ENCODE measurements at places on chromosomes 4 and X.

DNA sequence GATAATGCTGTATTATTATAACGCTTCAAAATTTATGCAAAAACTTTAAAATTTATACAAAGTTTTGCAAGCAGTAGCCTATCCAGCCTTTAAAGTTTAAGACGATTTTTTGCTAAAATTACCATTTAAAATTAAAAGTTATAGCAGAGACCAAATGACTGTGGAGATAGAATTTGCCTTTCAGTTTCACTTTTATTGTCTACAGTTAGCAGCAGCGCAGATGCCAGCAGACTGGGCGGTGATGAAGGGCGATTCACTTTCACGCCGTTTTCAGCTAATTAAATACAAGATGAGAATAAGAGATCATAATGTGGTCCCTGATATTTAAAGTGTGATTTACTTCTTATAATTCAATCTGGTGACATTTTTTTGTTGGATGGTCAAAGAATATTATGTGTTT, 1381.5 kb upstream of the ADGRL3 start:
- DNase-seq: peak; percentile 60

DNA sequence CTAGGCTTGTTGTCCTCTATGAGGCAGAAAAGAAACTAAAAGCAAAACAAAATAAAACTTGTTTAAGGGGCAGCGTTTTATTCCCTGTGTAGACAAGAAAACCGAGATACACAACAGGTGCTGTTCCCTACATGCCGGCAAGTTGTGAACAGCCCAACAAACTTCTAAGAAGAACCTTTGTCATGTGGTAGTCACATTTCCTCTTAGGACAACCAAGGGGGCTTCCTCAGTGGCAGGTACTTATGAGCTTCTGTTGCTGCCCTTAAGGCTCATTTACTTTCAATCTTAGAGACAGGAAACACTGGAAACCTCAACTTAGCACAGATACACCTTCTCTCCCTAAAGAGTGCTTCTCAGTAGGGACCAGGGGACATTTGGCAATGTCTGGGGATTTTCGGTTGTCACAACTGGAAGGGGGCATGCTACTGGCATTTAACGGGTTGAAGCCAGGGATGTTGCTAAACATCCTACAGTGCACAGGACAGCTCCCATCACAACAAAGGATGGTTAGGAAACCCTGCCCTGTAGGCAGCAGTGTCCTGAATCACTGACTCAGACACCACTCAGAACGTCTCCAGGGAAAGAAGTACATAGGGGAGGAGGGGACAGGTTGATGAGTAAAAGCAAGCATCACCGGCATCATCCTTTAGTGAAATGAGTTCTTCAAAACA, 111.0 kb downstream of the ASB9 start:
- no peak for DNase-seq

GRCh38 chr4:56973336-56973735, 4.1 kb downstream of the NOA1 start:
- DNase-seq: no peak

DNA sequence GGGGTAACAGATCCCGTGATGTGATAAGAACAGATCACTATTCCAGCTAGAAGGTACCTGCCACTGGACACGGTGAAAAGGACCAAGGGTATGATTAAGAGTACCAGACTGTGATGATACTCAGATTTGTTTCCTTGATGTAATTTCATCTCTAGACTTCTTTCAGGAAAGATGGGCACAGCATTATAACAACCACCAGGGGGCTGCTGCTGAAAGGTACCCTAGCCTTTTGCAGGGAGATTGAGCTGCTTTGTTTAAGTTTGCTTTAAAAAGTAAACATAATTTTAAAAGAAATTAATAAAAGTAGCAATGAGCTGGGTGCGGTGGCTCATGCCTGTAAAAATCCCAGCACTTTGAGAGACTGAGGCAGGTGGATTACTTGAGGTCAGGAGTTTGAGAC, 145.4 kb downstream of the EMCN start:
- DNase-seq: no peak

GRCh38 chr4:184382189-184382846, 92.0 kb downstream of the IRF2 start:
- DNase-seq: no peak

DNA sequence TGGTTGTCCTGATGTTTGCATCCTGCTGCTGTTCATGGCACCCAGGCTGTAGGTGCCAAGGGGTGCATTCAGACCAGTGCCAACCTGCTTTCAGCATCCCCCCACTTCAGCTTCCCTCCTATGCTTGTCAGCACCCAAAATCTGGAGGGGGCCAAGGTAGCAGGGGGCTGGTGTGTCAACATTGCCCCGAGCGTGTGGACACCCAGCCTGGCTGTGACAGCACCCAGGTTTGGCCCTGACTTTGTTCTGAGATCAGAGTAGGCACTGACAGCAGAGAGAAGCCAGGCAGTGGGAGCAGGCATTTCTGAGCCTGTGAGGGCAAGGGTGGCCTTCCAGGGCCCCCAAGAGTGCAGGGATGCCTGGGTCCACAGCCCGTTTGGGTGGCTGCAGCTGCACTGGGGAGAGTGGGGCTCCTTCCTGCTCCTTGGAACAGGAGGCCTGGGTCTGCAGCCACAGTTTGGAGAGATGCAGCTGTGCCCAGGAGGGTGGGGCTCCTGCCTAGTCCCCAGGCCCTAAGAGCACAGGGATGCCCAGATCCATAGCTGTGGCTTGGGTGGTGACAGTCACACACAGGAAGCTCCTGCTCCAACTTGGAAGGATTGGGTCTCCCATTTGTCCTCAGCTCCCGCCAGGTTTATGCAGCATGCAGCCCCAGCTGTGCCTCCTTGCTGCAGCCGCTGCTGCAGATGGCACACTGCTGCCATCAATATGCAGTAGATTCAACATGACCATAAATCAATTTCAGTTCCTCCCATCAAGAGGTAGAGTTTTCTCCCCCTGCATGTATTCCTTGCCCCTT, 12.3 kb upstream of the PPM1K start:
- no peak for DNase-seq

DNA sequence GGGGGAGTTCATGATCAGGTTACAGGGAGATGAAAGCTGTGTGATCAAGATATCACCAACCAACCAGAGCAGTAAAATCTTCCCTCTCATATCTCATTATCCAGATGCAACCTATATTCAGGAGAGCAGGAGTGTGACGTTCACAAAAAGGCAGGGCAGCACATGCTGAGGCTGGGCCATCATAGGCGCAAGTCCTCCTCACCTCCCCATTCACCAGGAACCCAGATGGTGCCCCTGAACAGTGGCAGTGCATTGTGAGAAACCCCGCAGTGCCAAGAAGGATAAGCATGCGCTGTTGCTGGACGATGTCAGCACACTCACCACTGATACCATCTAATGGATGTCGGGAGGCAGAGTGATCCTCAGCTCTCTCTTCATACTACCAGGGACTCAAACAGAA, 170.9 kb downstream of the COL25A1 start:
- no peak for DNase-seq

DNA sequence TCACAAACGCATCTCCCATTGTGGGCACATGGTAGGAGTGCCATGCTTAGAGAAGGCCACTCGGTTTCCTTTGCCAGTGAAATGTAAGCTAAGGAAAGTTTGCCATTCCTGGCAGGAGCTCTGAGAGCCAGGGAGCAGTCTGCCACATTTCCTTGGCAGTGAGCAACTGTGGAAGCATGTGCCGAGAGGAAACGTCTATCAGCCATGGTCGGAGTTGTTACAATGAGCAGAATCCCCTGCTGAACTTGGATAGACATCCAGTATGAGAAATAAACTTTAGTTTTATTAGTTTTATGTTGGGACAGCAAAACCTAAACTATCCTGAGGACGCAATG, 51.1 kb downstream of the ENOPH1 start:
- DNase-seq: no peak

GRCh38 chr4:122635205-122635604, 14.3 kb upstream of the IL21 start:
- DNase-seq: no peak

GRCh38 chrX:51507551-51507950, 11.2 kb upstream of the NUDT11 start:
- no peak for DNase-seq

DNA sequence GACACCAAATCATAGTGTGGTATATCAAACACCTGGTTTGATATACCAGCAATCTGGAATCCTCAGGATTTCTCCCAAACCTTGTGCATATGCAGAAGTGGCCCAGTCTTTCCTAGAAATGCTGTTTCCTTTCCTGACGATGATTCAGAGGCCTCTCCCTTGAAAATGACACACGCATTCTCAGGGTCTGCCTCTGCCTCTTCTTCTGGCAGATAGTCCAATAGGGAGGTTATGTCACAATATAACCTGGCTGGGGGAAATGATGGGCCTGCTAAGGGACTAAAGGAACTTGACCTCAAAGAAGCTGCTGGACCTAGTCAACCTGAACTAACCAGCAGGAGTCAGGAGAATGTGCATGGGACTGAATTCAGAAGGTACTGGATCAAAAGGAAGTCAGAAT, 435.2 kb downstream of the IDS start:
- DNase-seq: no peak

DNA sequence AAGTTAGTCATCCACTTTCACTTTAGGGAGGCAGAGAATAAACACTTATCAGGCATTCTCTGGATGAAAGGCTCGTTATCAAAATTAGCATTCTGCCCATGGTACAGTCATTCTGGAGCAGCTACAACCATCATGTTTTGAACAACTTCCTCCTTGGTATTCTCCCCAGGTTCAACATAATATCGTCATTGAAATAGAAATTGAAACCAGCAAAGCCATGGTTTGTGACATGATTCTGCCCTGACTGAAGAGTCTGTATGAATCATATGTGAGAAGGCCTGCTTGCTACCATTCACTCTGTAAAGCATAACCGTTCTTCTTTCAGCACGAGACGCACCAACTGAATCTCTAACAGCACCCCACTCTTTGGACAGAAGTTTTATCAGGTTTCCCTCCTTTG, 127.5 kb upstream of the RADX start:
- DNase-seq: no peak

DNA sequence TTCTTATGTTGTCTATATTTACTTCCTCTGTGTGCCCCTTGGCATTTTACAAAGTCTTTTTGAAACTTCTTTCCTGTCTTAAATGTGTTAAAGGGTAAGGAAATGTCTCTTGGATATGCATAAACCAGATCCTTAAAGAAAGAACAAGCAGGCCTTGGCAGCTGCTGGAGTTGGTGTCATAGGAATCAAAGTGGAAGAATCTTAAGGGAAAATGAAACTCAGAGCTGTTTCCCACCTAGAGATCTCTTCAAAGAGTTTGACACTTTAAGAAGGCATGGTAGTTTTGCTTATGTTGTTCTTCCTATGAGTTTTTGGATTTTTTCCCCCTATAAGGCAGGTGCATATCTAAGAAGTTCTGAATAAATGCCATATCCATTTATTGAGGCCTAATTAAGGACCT, 37.0 kb upstream of the CWH43 start:
- no peak for DNase-seq

DNA sequence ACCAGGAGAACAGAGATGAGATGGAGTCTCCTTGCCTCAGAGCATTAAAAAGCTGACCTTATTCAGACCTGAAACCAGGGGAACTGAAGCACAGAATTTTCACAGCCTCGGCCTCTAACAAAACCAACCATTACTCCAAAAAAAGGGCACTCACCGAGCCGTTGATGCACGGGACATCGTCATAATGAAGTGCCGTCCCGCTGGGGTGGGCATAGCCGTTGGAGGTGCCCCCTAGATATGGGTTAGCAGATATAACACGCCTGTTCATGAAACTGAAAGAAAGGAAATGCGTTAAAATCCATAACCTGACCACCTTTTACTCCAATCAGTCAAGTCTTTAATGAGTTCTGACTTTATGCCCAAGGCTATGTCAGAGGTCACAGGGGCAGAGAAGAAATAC, 153.6 kb downstream of the AFAP1 start:
- no peak for DNase-seq

GRCh38 chrX:119087121-119087520, 14.3 kb downstream of the CT47C1 start:
- no peak for DNase-seq

- no peak for DNase-seq
Measured at GRCh38 chr4:173573286-173573685, 43.3 kb upstream of the HAND2 start.

- peak; percentile 11 for DNase-seq
Measured at GRCh38 chrX:70030301-70030767, 19.4 kb downstream of the AWAT2 start.

- DNase-seq: no peak
Measured at GRCh38 chr4:118825799-118826198, 10.1 kb downstream of the SEC24D start.

DNA sequence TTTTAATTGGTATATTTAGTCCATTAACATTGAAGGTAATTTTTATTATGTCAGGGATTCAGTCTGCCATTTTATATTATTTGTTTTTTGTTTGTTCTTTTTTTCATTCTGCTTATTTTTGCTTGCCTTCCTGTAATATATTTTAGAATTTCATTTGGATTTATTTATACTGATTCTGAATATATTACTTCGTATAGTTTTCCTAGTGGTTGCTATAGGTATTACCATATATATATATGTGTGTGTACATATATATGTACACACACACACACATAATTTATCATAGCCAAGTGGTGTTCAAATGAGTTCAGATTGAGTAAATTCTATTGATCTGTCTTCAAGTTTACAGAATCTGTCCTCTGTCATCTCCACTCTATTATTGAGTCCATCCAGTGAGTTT, 11.2 kb downstream of the CITED1 start:
- DNase-seq: no peak

DNA sequence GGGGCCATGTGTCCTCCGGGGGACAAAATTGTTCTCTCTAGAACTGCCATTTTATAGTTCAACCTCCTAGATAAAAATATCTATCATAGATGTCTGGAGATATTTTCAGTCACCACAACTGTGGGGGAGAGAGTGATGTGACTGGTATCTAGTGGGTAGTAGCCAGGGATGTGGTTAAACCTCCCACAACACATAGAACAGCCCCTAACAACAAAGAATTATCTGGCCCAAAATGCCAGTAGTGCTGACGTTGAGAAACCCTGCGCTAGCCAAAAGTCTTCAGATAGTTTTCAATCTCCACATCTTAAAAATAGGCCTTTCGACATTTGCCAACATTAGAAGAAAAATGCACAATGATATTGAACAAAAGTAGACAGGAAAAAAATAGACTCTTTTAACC, 19.0 kb upstream of the SUPT20HL2 start:
- no peak for DNase-seq

Data from KG1 (cell line).